Kidney (tissue), 22 donors: ENCODE measurements at places on chromosomes 4 and X. TPM values are rescaled to one million over a fixed set of nuclear protein-coding genes. Genes with fewer than 3 reads are reported as not detected.

BTC gene
- 6.0 TPM for total RNA-seq

PGRMC1 gene
- total RNA-seq: 118 TPM

ADH6 gene
- 10.2 TPM for total RNA-seq

PPBP gene
- total RNA-seq: not detected

AFF2 gene
- total RNA-seq: 5.7 TPM

TMSB15C gene
- total RNA-seq: 1.5 TPM

MYOZ2 gene
- 0.19 TPM for total RNA-seq

FGF5 gene
- 0.13 TPM for total RNA-seq

ACE2 gene
- 5.5 TPM for total RNA-seq

L1CAM gene
- 71.9 TPM for total RNA-seq

CT45A1 gene
- not detected for total RNA-seq

ZNF182 gene
- total RNA-seq: 5.8 TPM

SASH3 gene
- total RNA-seq: 18.3 TPM

VCX3B gene
- 0.38 TPM for total RNA-seq

SNCA gene
- total RNA-seq: 8.4 TPM

MAGEA12 gene
- not detected for total RNA-seq

CFAP97 gene
- 39.4 TPM for total RNA-seq

F8A2 gene
- not detected for total RNA-seq

SMR3B gene
- total RNA-seq: not detected

WDR17 gene
- total RNA-seq: 6.4 TPM

CT45A10 gene
- not detected for total RNA-seq

GAGE12J gene
- not detected for total RNA-seq

CENPE gene
- total RNA-seq: 2.5 TPM

NIPAL1 gene
- total RNA-seq: 6.9 TPM

ZFYVE28 gene
- 18.9 TPM for total RNA-seq

TLR10 gene
- total RNA-seq: 2.0 TPM

NR3C2 gene
- 43.4 TPM for total RNA-seq

ADGRL3 gene
- total RNA-seq: 8.9 TPM

TEX13B gene
- total RNA-seq: not detected

LRRC66 gene
- total RNA-seq: 0.44 TPM

ODAPH gene
- not detected for total RNA-seq

SLC34A2 gene
- total RNA-seq: 694 TPM

SMARCA1 gene
- 34.7 TPM for total RNA-seq

STAP1 gene
- 3.9 TPM for total RNA-seq

IL1RAPL2 gene
- 0.25 TPM for total RNA-seq

NAA15 gene
- 38.8 TPM for total RNA-seq

FRYL gene
- 78.9 TPM for total RNA-seq

UNC5C gene
- 3.1 TPM for total RNA-seq

TGIF2LX gene
- not detected for total RNA-seq

CXCL11 gene
- not detected for total RNA-seq
